ENCODE measurements at places on chromosomes 6 and 20.
A peak's percentile ranks its signal among the peaks of the same experiment; 100 is the strongest.

DNA sequence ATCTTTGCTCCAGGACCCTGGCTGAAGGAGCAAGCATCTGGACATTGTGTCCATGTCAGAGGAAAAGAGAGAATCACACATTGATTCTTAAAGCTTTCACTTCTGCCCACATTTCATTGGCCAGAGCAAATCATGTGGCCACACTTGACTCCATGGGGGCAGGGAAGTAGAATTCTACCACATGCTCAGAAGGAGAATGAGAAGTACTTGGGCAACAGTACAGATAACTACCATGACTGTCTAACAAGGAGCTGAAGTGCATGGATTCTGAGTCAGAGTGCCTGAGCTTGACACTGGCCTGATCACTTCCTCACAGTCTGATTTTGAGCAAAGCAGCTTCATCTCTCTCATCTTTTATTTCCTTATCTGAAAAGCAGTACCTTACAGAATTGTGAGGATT, 38.6 kb downstream of the GHRH start:
- no peak for DNase-seq

DNA sequence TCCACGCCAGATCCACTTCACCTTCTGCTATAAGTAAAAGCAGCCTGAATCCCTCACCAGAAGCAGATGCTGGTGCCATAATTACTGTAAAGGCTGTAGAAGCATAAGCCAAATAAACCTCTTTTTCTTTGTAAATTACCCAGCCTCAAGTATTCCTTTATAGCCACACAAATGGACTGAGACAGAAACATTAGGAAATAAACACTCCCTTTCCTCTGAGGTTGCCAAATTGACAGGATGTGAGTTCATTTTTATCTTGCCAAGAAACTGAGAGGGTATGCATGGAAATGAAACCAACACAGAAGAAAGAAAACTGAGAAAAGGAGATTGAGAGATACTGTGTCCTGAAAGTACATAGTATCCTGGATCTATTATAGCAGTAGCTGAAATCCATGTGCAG, 481.2 kb downstream of the HAO1 start:
- DNase-seq, result no peak

DNA sequence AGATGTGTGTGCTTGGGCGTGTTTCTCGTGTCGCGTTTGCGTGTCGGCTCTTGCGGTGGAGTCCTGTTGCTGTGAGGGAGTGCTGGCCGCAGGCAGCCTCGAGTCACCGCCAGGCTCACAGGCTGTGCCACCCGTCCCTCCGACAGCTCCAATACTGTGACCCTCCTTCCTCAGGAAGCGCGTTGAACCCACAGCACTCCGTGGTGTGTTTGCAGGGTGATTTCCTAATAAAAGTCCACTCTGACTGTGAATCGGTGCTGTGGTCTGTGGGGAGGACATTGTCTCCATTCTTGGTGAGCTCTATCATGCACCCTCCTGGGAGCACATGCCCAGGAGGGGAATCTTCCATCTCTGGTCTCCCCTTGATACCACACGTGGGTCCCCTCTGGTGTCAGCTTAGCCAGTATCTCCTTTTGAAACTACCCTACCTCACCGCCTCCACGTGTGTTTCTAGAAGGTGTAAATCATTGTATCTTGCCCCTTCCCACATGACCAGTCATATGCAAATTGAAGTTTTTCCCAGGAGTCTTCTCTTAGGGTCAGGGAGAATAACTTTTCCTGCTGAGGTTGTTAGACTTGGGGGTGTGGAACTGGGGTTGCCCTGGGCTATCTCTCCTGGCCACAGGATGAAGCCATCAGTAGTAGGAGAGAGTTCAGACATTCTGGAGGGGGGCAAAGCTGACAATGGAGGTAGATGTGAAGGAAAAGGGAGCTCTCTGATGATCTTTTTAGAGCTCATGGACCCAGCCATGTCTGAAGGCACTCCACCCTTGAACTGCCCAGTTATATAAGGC, 13.3 kb upstream of the PCMTD2 start:
- DNase-seq, result no peak

- no peak for DNase-seq
Observed at GRCh38 chr6:162773996-162774395, 46.2 kb downstream of the PACRG start.

DNA sequence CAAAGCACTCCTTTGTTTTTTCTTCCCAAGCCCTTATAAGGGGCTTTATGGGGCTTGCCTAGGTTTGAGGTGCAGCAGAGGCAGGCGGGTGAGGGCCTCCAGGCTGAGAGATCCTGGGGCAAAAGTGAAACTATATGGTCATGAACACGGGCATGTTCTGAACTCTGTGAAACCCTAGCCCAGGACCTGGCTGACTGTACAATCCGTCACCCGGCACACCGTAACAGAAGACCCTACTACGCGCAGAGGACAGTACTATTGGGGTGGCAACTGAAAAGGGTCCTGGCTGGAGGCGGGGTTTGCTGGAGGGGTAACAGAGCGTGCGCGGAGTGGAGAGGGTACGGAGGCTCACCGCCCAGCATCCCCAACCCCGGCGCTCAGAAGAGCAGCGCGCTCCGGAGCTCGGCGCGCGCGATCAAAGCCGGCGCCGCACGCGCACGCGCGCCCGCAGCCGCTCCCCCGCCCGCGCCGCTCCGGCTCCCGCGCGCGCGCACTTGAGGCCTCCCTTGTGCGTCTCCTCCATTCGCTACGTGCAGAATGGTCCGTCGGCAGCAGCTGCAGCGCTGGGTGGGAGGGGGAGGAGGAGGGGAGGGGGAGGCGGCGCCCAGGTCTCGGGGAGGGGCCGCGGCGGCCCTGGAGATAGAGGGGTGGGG, 54.2 kb downstream of the MRPL14 start:
- DNase-seq, result peak; percentile 85

GRCh38 chr6:139763468-139764210, 389.2 kb upstream of the CITED2 start:
- DNase-seq, result no peak

GRCh38 chr6:136411453-136412354, 122.1 kb upstream of the BCLAF1 start:
- no peak for DNase-seq

- no peak for DNase-seq
Observed at GRCh38 chr6:121756666-121757065, 321.2 kb downstream of the GJA1 start.

GRCh38 chr20:48621376-48622078, 206.3 kb downstream of the PREX1 start:
- DNase-seq, result peak; percentile 49
